ENCODE measurements at places on chromosomes 3 and 15. TPM values are rescaled to one million over a fixed set of nuclear protein-coding genes. Genes with fewer than 3 reads are reported as not detected.

DNA sequence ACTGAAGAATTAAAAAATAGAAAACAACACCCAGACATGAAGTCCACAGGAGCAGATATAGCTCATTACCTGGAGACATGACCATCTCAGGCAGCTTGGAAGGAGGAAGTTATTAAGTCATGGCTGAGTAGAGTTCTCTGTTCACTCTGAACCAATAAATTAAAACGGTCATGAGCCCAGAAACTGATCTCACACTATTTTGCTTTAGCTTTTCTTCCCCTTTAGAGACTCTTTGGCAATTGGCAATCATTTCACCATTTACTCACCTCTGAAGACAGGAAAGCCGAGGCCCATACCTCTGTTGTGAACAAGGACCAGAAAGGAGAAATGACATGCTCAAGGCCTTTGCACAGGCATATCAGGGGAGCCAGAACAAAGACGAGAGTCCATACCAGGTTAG is 26.6 kb downstream of the CLDN18 start:
- no peak for DNase-seq

DNA sequence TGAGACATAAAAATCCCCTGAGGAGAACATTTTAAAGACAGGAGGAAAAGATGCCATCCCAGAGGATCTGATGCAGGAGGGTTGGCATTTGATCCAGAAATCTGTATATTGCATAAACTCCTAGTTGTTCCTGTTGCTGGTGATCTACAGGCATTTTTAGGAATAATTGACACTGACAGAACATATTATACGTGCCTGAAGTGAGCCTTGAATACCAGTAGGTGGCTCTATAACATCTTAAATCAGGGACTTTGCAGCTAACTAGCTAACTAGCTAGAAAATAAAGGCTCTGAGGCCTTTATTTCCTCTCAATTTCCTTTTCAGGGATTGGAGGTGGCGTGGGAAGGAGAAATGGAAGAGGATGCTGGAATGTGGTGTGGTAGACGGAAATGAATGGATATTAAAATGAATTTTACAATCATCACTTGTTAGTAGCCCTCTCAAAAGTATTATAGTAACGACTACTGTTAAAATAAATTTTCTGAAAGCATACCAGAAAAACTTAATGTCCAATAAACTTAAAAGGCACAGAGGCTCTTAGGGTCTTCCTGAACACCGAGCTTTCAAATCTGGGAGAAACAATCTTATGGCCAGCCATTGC is 73.8 kb upstream of the ZBED2 start:
- no peak for DNase-seq

The BCHE gene
- polyA plus RNA-seq, result 0.70 TPM

DNA sequence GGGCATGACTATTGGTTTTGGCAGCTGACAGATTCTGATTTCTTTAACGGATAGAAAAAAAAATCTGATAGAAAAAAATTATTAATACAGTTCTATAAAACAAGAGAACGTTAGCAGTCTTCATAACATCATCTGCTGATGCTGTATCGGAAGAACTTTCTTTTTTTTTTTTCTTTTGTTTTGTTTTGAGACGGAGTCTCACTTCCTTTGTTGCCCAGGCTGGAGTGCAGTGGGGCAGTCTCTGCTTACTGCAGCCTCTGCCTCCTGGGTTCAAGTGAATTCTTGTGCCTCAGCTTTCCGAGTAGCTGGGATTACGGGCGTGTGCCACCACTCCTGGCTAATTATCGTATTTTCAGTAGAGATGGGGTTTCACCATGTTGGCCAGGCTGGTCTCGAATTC is 271.2 kb upstream of the DPPA4 start:
- DNase-seq, result no peak

DNA sequence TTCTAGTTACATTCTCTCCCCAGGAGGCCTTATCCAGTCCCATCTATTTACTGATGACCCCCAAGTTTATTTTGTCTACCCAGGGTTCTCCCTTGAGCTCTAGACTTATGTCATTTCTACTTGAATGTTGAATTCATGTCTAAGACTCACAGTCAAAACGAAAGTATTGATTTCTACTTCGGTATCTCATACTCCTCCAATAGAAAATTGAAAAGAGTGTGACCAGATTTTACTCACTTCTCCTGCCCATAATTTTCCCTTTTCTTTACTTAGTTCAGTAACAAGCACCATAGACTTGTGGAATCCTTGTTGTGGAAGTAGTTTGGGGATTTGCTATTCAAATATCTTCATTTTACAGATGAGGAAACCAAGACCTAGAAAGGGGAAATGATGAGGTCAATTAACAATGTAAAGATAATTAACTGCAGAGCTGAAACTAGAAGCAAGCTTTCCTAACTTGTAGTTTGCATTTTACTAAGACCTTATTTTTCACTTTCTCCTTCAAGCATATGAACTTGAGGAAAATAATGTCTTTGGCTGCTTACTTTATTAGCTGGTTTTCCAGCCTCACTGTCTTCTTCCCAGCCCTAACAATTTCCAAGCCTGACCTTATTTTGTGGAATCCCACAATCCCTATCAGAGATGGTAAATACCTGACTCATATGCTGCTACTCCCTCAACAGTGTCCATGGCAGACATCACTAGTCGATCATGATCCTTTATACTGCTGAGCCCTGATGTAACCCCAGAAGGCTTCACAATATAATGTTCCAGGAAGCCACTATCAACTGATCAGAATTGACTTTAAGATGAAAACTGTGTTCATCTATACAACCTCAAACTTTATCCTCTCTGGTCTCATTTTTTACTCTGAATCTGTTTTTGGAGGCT is 123.9 kb upstream of the AGBL1 start:
- no peak for DNase-seq

The DOCK3 gene
- polyA plus RNA-seq, result 0.01 TPM

DNA sequence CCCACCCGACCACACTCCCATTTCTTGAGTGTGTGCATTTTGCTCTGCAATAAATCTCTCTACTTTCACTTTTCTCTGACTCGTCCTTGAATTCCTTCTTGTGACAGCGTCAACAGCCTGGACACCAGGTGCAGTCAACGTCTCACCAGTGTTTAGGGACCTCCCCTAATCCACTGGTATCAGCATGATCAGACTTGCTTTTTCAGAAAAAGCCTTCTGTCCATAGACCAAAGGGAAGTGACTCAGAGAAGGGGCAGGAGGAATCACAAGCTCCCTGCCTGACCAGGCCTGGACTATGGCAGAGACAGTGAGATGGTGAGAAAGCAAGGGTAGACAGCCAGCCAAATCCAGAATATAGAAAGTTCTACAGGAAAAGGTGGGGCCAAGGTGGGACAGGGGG is 15.5 kb downstream of the CCR5 start:
- DNase-seq, result no peak

GRCh38 chr15:74378848-74379247 is 11.4 kb upstream of the CYP11A1 start:
- no peak for DNase-seq

The CCDC13 gene
- 1.2 TPM for polyA plus RNA-seq

- DNase-seq, result no peak
Measured at GRCh38 chr3:127732879-127733350, 60.2 kb downstream of the ABTB1 start.

Data from psoas muscle (tissue), 8 donors.